ENCODE measurements at places on chromosomes 16 and 17.

GRCh38 chr16:75361936-75362335 lies 71.4 kb downstream of the CFDP1 start:
- no peak for DNase-seq

- peak; percentile 45 for DNase-seq
Observed at GRCh38 chr17:39927929-39928857, 661 bp downstream of the LRRC3C start.

GRCh38 chr16:49588729-49589384 lies 215.3 kb downstream of the C16orf78 start:
- no peak for DNase-seq

DNA sequence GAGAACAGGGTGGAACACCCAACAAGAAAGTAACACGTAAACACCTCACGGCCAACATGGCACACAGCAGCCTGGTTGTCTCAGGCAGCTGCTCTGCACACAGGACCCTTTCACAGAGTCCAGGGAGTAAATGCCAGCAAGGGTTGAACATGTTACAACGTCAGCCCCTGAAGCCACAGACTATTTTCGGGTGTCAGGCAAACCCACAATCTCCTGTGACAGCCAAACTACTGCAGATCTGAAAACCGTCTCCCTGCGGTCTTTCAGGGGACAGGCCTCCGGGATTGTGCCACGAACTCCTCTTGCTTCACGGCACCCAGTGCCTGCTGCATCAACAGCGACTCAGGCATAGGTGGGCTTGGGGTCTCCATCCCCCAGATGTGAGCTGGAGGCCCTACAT lies 127.7 kb downstream of the XYLT1 start:
- no peak for DNase-seq
